GM23338 (cell line): ENCODE measurements at places on chromosomes 11 and 22.

GRCh38 chr22:29014773-29015172 is 46.9 kb downstream of the C22orf31 start:
- no peak for DNase-seq

GRCh38 chr22:50261615-50262459 is at the start of gene MAPK12:
Gene MAPK12 (minus strand): TSS chr22:50261683. CDS start chr22:50261509, 174 bp downstream.
- DNase-seq, result peak; percentile 79

- no peak for DNase-seq
Measured at GRCh38 chr11:72703267-72704008, 29.2 kb upstream of the PDE2A start.

DNA sequence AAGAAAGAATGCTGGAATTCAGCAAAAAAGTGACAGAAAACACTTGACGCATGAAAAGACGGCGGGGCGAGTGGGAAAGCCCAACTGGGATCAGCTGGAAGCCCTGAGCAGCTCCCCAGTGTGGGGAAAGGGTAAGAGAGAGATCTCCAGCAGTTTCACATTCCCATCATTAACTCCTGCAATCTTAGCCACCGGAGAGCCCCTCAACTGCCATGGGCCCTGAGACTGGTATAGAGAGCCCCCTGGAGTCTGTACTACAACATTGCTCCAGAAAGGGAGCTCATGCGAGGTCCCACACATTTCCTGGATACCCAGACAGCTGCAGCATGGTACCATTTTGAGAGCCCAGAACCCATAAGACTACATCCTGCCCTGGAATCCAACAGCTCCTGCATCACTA is 31.1 kb downstream of the MRGPRX4 start:
- DNase-seq, result peak; percentile 89

- no peak for DNase-seq
Measured at GRCh38 chr11:8956860-8957259, 7.4 kb downstream of the TMEM9B start.

GRCh38 chr11:117970400-117971024 is 15.7 kb upstream of the IL10RA start:
- no peak for DNase-seq
